GM23338 (cell line): ENCODE measurements at places on chromosomes 2 and 18.

DNA sequence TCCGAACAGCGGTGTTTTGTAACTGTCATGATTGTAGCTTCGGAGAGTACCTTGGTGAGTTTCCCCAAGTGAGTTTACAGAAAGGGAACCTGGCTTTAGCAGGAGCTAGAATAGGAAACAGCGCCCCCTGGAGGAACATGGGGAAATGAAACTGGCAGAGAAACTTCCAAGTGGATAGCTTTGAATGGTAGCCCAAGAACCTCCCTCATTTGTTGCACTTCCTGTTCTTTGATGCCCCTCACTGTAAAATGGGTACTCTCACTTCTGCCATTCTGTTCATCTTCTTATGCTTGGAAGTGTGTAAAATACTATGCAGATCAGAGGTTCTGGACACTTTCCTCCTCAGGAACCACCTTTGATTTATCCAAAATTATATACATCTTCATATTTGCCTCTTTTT, 36.2 kb downstream of the CHST10 start:
- peak; percentile 93 for DNase-seq

DNA sequence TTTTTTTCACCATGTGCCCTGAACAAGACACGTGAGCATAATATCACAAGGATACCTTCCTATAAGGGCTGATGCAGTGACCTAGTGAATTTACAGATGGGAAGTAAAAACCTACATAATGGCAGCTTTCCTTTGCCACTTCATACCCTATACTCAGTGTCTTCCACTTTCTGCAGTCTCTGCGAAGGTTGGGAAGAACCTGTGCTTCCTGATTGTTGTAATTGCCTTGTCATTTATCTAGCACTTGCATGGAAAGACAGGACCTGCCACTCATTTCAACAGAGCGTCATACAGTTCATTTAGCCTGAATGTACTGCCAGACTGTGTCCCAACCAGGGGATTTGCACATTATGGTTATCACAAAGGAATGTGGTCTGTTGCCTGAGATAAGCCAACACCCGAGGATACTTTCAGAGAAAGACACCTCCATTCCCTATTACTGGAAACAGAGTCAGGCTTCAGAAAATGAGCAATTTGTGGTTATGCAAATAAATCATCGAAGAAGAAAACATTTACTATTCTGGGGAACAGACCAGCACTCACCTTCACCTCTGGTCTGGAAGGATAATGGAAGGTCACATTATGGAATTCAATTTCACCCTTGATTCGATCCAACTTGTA, 55.0 kb downstream of the ABCB11 start:
- DNase-seq, result no peak

GRCh38 chr18:39647627-39648534, 2082.3 kb upstream of the CELF4 start:
- DNase-seq, result peak; percentile 63

DNA sequence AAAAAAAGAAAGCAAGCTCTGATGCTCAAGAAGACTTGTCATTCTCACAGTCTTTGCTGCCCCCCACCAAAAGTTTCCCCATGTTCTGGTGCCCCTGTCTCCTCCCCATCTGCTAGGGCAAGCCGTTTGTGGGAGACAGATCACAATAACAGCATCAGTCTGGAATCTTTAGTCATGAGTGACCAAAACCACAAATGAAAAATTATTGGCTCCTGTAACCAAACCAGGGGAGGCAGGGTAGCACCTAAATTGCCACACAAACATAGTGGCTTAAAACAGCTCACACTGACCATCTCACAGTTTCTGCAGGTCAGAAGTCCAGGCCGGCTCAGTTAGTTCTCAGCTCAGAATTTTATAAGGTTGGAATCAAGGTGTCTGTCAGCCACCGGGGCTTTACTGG, 9.1 kb upstream of the B3GNT7 start:
- DNase-seq, result no peak

DNA sequence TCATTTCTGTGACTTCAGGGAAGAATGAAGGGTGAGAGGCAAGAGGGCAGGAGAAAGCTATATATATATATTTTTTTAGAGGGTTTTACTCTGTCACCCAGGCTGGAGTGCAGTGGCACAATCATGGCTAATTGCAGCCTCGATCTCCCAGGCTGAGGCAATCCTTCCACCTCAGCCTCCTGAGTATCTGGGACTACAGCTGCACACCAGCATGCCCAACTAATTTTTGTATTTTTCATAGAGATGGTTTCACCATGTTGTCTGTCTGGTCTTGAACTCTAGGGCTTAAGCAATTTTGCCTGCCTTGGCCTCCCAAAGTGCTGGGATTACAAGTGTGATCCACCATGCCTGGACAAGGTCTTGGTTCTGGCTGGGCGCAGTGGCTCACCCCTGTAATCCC, 3.4 kb downstream of the ATIC start:
- no peak for DNase-seq

DNA sequence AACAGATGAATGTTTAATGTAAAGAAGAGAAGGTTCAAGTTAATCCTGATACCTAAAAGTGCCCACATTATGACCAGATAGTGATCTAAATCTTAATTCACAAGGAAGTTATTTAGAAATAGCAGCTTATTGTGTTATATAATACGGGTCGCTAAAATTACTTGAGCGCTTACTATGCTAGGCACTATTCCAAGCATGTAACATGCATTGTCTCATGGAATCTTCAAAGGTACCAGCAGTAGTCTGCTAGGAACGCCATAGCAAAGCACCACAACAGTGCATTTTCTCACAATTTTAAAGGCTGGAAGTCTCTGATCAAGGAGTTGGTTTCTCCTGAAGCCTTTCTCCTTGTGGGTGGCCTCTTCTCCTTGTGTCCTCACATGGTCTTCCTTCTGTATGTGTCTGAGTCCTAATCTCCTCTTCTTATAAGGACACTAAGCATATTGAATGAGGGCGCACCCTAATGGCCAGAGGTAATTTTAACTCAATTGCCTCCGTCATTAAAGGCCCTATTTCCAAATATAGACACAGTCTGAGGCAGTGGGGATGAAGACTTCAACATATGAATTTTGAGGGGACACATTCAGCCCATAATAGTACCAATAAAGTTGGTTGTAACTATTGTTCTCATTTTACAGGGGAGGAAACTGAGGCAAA, 118.4 kb downstream of the LRRC30 start:
- peak; percentile 16 for DNase-seq
